Stimulated activated CD4-positive, alpha-beta T cell treated with anti-CD3 and anti-CD28 coated beads, TNF-alpha, amount 100 ng/mL, for 4 hours (primary cell): ENCODE measurements at places on chromosomes 2 and 18.

GRCh38 chr18:68219872-68220271, 495.0 kb downstream of the TMX3 start:
- no peak for DNase-seq

GRCh38 chr18:8368512-8369217, 240.6 kb upstream of the RAB12 start:
- DNase-seq = no peak

DNA sequence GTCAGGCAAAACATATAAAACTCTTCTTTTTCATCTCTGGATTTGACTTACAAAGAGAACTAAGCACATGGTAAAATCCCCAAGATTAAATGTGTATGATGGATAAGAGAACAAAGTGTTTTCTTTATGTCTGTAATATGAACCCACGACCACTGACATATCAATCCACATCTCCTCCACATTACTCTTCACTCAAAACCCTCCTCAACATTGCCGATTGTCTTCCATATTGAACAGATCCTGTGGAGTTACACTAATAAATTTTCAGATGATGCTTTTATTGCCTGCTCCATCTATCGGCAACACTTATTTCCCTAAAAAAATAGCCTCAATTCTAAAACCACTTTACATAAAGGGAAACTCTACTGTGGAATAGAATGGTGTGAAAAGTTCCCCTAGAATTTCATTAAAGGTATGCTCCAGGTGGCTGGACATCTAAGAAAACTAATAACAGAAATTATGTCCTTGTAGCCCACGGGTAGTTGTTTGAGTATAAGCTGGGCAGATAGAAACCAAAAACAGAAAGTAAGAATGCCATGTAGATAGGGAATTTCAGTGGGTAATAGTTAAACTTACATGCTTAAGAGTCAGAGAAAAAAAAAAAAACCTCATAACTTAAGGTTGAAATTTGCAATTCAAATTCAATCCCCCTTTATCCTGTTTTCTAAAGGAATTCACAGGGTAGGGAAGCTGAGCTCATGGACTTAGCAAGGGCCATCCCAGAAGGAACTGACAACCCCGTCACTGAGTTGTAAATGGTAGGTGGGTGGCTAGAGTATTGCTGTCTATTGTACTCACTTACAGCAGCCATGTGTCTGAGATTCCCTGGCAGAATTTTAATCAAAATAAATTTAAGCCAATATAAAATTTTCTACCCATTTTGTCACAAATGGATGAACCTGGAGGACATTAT, 305.4 kb upstream of the LYPD1 start:
- no peak for DNase-seq

DNA sequence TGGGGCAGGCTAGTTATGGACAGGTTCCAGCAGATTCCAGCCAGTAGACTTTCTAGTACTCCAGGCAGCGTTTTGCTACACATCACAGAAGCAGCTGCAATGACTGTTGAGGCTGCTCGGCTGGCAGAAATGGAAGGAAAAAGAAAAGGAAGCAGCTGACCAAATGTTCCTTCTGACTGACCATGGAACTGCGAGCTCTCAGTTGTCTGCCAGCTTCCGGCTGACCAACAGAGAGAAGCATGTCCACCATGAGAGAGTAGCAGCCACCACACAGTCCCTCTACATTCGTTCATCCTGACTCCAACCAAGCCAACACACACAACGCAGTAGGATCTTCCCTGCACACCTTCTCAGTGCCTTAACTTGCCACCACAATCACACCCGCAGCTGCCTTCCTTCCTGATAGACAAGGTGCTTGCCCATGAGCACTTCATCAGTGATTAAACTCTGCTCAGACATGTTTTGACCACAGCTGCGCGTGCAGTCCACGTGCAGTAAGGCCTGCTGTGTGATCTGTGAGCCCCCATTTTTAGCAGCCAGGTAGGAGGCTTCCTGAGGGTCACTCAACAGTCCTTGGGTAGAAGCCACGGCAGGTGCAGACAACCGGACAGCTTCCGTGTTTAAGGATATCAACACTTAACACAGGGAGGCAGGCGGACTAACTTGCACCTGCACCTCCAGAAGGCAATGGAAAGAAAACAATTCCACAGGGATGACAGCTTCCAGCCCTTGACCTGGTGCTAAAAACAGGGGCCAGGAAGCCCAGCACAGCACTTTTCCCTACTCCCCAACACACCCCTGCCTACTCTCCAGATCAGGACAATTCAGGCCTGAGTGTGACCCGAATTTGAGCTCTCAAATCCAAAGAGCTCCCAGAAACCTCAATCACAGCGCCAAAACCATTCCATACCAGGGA, 996 bp downstream of the TGFBRAP1 start:
- DNase-seq = no peak

GRCh38 chr2:215286309-215286708, 25.6 kb upstream of the ATIC start:
- DNase-seq = no peak
